Activated CD4-positive, alpha-beta T cell treated with anti-CD3 and anti-CD28 coated beads for 4 hours (primary cell): ENCODE measurements at places on chromosomes 16 and 17.

- no peak for DNase-seq
Observed at GRCh38 chr16:65688301-65688700, 566.4 kb upstream of the CDH11 start.

GRCh38 chr16:29899516-29900101 is at the start of gene SEZ6L2:
Gene SEZ6L2 (minus strand): TSS chr16:29899550. CDS start chr16:29899019, 531 bp downstream.
- DNase-seq: no peak

- DNase-seq: no peak
Observed at GRCh38 chr17:70171159-70171558, 1.8 kb downstream of the KCNJ2 start.

DNA sequence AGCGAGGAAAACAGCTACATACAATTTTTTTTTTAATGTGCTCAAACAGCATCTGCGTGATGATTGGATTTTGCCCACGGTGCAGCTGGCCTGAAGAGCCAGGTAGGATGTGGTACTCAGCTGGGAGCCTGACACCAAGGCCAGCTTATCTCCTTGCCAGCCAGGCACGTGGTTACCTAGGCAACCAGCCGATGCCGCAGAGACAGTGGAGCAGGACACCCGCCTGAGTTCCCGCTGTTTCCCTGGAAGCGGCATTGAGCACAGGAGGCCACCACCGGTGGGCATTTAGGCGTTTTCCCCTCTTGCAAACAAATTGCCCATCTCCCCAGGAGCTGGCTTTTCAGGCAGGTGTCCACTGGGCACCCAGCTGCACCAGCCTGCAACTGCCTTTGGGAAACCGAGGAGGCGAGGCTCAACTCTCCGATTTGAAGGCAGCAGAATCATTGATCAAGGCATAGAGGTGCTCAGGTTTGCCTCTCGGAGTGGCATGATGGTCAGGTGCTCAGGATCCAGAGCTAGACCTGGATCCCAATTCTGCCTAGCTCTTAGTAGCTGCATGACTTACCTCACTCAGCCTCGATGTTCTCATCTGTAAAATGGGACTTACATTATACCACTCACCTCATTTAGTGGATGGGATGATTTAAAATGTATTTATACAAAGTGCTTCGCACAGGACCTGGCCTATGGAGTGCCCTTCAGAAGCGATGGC is 137.5 kb upstream of the PLCG2 start:
- no peak for DNase-seq

DNA sequence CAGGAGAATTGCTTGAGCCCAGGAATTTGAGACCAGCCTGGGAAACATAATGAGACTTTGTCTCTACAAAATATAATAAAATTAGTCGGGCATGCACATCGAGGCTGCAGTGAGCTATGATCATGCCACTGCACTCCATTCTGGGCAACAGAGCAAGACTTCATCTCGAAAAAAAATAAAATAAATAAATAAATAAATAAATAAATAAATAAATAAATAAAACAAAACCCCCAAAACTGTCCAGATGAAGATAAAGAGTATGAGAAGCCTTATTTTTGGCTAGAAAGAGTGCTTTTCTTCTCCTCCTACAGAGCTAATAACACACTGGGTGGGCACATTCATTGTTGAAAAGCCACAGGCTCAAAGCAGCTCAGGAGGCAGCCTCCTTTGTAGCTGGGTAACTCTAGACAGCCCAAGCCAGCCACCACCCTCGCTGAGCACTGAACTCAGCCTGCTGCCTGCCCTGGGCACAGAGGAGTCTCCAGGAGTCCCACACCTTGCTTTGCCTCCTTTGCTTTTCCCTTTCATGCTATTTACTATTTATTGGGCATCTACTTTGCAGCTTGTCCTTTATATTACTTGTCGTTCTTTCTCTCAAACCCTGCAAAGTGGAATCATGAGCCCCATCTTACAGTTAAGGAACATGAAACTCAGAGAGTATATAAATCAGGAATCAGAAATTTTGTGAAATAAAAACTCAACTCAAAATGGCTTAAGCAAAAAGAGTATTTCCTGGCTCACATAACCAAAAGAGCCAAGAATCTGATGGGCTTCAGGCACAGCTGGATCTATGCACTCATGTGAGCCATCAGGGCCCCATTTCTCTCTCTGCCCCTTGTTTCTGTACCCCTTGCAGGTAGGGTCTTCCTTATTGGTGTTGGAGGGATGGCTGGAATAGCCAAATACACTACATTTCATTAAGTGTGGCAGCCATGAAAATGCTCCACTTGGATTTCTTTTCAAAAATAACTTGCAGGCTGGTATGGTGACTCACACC is 18.1 kb upstream of the C16orf87 start:
- no peak for DNase-seq

DNA sequence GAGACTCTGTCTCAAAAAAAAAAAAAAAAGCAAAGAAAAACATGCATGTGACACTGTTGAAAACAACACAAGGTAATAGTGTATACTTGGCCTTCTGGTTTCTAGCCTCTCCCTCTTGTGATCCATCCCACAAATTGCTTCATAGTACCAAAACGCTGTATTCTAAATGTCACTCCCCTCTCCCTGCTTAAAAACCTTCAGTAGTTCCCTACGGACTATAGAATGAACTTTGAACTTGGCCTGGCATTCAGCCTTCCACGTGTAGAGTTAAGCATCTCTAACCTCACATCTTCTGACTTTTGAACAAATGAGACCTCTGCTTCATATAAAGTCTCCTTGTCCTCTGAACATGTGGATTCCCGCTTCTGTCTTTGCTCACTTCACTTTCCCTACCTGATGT is 5.1 kb downstream of the ZNF821 start:
- DNase-seq: no peak

- no peak for DNase-seq
Observed at GRCh38 chr17:2551928-2552327, 40.2 kb upstream of the METTL16 start.

DNA sequence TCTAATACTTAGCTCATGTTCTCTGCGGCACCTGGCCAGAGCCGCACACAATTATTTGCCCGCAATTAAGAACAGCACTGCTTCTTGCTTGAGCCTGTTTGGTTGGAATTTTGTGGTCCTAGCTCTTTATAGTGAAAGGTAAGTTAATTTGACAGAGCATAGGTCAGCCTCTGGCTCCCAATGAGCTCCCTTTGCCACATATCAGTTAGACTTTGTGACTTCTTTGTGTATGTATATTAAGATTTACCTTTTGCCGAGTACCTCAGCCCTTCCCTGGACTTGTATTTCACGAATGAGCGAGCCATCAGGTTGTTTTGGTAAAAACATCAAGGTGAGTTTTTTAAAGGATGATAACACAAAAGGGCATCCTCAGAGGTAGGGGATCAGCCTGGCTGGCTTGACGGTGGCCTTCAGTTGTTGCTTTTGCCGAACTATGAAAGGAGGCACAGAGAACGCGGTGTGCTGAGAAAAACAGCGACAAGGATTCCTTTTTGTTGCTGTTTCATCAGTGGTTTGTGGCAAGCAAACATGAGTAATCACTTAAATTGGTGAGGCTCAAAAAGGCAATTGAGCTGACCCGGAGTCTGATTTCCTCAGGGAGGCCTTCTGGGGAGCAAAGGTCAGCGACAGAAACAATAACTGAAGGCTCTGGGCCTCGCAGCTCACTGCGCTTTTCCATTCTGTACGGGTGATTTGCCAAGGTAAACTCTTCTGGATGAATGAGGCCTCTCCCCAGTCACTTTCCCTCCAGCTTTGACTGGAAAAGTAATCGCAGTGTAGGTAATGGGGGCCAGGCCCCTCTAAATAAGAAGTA is 163.6 kb downstream of the HS3ST3A1 start:
- DNase-seq: no peak

GRCh38 chr17:39663688-39664580 is 1.2 kb upstream of the TCAP start:
- no peak for DNase-seq

GRCh38 chr16:20260215-20261009 is 66.9 kb downstream of the GP2 start:
- no peak for DNase-seq

DNA sequence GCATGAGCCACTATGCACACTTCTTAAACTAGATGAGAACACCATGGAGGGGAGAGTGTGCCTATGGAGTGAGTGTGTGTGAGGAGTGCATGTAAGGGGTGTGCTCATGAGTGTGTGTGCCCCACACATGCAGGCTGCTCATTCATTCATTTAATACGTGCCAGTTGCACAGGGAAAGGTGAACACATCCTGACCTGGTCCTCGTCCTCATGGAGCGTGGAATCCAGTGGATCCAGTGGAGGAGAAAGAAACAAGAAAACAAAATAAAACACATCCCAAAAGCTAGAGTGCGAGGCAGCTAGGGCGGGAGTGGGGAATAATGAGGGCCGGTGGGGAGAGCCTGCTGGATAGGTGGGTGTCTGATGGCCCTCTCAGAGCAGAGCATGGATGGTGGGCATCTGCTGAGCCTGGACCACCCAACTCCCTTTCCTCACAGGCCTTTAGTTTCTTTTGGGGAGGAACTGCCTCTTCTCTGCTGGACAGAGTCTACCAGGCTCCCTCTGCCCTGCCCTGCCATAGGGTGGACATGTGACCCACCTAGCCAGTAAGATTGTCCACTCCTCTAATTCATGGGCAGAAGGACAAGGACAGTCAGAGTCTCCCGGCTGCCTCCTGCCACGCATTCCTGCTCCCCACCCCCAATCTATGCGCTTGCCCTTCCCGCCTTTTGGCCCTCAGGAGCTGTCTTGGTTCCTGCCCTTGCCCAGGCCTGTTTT is 204.3 kb downstream of the RAB11FIP4 start:
- DNase-seq: no peak

GRCh38 chr16:48907906-48908634 is 298.1 kb upstream of the N4BP1 start:
- no peak for DNase-seq

DNA sequence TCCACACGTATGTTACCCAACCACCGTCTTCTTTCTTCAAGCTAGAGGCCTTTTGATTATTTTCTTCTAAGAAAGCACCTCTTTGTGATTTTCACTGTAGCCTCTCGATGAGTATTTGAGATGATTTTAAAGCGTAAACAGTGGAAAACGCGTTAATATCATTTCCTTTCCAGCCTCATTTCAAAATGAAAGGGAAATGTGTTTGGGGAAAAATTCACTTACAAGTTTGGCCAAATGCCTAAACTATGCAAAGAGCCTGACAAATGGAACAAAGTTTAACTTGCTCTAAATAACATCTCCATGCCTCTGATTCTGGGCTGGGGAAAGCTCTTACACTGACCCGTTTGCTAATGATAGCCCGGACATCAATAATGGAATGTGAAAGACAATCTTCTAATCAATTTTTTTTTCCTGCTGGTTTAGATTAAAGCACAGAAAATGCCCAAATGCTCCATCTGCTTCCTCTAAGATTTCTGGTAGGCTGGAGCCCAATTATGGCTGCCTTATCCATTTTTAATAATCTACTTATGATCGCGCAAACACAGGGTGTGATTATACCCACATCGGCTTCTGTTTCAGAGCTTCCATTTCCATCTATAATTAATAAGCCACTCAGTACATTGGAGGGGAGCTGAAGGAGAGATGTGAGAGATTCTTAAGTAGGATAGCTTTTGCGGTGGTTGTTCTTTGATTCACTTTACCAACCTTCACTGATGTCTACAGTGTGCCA is 43.5 kb downstream of the HS3ST2 start:
- no peak for DNase-seq

GRCh38 chr16:643050-643368 is 1.4 kb downstream of the MCRIP2 start:
- DNase-seq: no peak

DNA sequence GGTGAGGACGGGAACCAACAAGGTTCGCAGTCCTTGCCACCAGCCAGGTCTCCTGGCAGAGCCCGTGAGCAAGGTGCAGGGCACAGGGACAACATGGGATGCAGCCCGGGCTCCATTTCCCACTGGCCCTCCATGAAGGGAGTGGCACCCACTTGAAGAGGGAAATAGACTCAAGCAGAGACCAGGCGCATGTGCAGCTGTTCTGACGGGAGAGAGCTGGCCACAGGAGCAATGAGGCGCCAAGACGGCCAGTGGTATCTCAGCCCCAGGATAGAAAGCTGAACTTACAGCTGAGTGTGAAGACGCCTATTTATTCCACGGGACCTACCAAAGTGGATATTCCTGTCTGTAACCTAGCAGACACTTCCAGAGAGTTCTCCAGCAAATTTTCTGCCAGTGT is 8.2 kb upstream of the FOXJ1 start:
- DNase-seq: no peak

GRCh38 chr16:4682616-4683254 is 10.6 kb upstream of the NUDT16L1 start:
- DNase-seq: no peak

- DNase-seq: no peak
Observed at GRCh38 chr17:17361867-17362539, 58.8 kb downstream of the NT5M start.

DNA sequence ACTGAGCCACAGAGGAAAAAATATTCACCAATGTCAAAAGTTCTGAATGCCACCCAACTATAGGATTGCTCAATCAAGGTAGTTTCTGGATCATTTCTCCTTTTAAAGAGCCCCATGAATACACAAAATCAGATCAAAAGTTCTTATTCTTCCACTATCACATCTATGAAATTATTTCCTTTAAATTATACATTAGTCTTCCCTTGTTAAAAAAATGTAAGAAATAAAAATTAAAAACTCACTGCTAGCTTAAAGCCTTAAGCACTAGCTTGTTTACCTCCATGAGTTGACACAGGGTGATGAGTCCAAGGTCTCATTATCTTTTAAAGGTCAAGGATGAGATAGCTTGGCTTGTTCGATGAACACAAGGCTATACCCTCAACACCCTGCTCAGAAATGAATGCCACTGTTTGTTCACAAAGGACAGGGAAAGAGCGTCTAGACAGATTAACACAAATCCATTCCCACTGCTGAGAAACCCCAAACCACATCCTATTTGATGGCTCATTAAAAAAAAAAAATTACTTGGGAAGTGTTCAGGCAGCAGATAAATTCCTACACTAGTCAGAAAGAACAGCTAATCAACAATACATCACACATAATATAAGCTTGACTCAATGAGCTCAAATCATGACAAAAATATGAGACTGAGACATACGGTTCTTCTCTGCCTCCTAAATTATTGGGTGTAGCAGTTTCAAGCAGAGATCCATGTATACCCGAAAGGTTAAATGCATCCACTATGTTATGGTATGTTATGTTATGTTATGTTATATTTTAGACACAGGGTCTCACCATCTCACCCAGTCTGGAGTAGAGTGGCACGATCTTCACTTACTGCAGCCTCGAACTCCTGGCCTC is 118.9 kb downstream of the PARN start:
- DNase-seq: no peak

DNA sequence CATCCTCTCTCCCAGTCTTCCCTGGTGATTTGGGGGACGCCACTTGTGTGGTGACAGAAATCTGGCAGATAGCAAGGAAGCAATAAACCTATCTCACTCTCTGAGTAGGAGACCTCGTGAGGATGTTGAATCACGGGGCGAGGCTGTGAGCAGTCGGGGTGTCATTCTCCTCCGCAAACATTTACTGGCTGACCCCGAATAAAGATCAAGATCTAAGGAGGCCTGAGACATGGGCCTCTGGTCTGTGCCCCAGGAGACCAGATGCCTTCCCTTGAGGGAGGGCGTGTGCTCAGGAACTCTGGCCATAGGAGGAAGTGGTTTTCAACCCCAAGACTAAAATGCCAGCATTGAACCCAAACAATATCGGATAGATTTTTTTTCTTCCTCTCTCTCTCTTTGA is 53.1 kb downstream of the FOXL1 start:
- no peak for DNase-seq

- no peak for DNase-seq
Observed at GRCh38 chr17:3981455-3981854, 17.2 kb upstream of the ATP2A3 start.
